Esophagus muscularis mucosa (tissue), 4 donors: ENCODE measurements at places on chromosomes 3 and 15. TPM values are rescaled to one million over a fixed set of nuclear protein-coding genes. Genes with fewer than 3 reads are reported as not detected.

The CCDC9B gene
- total RNA-seq, result 82.6 TPM

The CASR gene
- total RNA-seq, result not detected

The ITIH3 gene
- total RNA-seq, result 2.3 TPM

The PCOLCE2 gene
- total RNA-seq, result 48.2 TPM

The MAGI1 gene
- 17.1 TPM for total RNA-seq

The CD86 gene
- 3.9 TPM for total RNA-seq

The CCK gene
- total RNA-seq, result 4.6 TPM

The KCNMB2 gene
- total RNA-seq, result 0.40 TPM

The EPHA3 gene
- 25.8 TPM for total RNA-seq

The UBR1 gene
- total RNA-seq, result 23.7 TPM

The DUOXA2 gene
- total RNA-seq, result not detected

The MOBP gene
- total RNA-seq, result not detected

The FEZF2 gene
- not detected for total RNA-seq

DNA sequence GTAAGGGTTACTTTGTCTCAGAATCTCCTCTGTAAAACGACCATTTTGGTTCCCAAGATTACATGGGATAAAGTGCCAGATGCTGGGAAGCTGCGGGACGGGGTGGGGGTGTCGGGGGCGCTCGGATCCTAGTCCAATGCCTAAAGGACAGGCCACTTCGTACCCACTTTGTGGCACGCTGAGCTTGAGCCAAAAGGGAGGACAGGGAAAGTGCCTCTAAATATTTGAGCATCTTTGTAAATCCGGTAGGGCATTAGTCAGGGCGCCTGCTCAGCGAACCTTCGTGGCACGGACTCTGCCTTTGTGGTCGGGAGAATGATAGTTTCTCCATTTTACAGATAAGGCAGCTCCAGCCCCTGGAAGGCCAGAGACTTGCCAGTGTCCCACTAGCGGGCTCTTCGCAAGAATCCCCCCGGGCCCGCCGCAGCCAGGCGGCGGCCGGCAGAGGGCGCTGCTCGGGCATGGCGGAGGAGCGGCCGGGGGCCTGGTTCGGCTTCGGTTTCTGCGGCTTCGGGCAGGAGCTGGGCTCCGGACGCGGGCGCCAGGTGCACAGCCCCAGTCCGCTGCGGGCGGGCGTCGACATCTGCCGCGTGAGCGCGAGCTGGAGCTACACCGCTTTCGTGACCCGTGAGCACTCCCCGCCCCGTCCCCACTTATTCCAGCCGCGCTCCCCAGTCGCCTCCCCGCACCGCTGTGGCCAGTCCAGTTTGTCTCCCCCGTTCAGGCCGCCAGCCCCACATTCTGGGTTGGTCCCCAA, 1.8 kb downstream of the RCCD1 start:
- no peak for DNase-seq

- DNase-seq, result no peak
Observed at GRCh38 chr15:59953392-59953883, 50.7 kb upstream of the FOXB1 start.

- no peak for DNase-seq
Observed at GRCh38 chr3:184449161-184449515, 69.3 kb downstream of the CHRD start.

DNA sequence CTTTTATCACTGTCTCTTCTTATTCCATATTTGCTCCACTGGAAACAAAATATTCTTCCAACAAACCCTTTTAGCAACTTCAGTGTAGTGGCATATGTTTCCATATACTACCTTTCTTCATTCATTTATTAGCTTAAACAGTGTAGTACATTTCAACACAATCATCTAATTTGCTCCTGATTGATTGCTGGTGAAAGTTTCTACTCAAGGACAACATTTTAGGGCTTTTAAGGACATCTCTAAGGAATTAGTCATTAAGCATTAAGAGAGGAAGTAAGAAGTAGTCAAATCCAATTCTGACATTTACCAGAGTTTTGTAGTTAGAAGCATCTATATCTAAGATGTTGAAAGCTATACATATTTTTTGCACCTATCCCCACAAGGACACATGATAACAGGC, 55.8 kb downstream of the RSRC1 start:
- no peak for DNase-seq

- no peak for DNase-seq
Observed at GRCh38 chr15:70050441-70050840, 47.3 kb downstream of the TLE3 start.

DNA sequence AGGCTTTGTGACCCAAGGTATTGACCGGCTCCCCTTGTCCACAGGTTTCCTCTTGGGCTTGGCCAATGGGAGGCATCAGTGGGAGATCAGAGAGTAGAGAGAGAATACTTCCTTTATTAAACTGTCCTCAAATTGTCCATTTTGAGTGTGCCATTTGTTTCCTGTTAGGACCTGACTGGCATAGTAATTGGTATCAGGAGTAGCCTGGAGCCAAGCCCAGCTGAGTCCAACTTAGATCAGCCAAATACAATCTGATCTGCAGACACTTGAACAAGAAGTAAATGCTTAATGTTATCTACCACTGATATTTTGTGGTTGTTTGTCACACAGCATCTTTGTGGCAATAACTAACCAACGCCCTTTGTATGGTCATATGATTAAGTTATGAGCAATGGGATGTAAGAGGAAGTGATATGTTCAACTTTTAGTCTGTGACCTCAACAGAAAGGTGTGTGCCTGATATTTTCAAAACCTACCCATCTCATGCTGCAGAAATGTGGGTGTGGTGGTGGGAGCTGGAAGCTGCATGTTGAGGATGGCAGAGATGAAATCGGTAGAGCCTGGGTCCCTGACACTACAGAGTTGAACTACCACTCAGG, 13.3 kb downstream of the MYD88 start:
- DNase-seq, result no peak

- no peak for DNase-seq
Observed at GRCh38 chr3:112391648-112392047, 58.7 kb downstream of the CD200 start.

DNA sequence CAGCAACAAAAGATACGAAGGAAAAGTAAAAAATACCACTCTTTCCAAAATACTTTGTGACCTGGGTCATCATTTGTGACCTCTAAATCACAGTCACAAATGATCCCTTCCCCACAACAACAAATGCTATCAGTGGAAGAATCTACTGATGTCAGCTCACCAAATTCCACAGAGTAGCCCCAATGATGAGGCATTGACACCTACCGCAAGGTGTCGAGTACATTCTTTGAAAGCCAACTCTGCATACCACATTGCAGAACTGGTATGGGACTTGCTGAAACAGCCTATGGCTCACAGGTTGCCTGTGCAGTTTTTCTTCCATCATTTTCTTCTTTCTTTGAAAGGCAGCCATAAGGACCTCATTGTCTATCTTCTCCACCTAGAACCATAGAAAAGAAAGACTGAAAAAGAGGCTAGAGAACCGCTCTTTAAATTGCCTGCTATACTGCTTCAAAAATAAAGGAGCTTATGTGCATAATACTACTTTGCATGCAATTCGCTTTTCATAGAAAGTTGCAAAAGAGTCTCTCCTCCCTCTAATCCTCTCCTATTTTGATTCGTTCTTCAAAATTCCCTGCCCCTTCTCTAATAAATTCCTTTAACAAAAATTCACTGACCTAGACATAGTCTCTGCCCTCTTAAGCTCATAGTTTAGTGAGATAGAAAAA, 21.4 kb upstream of the KPNA1 start:
- no peak for DNase-seq

- no peak for DNase-seq
Observed at GRCh38 chr3:14001136-14001535, 121.3 kb upstream of the WNT7A start.

- DNase-seq, result no peak
Observed at GRCh38 chr3:137199678-137200077, 241.9 kb downstream of the IL20RB start.

- no peak for DNase-seq
Observed at GRCh38 chr3:28301688-28302087, 46.8 kb upstream of the ZCWPW2 start.

DNA sequence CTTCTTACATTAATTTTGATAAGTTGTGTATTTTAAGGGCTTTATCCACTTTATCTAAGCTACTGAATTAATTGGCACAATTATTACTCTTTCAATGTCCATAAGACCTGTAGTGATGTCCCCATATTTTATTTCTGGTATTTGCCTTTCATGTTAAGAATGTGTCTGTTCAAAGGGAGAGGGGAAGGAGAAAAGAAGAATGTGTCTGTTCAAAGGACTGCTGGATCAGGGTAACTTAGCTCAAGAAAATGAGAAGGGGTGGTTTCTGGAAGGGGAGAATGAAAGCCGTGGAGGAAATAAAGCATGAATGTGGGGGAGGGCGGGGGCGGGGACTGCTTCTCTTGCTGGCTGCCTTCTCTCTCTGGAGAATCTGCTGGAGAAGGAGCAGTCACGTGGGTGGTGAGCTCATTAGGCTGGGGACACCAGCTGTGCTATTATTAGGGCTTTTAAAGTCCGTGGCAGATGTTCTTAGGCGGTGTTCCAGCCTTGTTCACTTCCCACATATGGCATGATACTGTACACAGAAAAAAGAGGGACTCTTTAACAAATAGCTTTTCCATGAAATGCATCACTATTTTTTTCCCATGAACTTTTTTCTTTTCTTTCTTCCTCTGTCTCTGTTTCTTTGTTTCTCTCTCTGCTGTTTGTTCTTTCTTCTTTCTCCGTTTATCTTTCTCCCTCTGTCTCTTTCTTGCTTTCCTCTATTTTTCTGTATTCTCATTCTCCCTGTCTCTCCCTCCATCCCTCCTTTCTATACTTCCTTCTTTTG, 63.7 kb upstream of the ULK4 start:
- DNase-seq, result peak; percentile 98

DNA sequence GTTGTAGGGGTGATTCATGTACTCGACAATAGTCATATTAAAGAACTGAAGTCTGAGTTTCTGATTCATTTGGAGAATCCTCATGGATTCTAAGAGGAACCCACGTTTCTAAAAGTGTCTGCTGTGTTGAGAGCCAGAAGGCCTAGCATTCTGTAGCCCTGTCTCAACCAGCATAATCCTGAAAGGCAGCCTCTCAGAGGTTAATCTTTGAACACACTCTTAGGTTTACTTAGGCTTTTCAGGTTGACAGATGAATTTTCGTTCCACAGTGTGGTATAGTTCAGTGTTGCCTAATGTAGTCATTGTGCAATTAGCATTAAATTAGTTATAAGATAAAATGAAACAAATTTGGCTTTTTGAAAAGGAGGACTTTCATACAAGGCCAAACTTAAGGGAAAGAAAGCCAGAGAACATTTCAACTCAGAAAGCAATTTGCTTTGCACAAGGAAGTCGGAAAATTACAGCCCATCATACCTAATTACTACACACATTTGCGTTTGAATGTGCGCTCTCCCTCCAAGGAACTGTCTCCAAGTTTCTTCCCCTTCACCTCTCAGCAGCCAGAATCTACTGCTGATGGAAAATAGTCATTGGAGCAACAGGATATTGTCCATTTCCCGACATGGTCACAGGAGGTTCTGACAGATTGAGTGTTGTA, 42.0 kb downstream of the AGBL1 start:
- DNase-seq, result no peak

- DNase-seq, result no peak
Observed at GRCh38 chr3:149947231-149947630, 23.5 kb downstream of the PFN2 start.

- no peak for DNase-seq
Observed at GRCh38 chr15:41975669-41976068, 3.3 kb upstream of the EHD4 start.

- no peak for DNase-seq
Observed at GRCh38 chr3:86989611-86990010, 1.3 kb downstream of the VGLL3 start.

DNA sequence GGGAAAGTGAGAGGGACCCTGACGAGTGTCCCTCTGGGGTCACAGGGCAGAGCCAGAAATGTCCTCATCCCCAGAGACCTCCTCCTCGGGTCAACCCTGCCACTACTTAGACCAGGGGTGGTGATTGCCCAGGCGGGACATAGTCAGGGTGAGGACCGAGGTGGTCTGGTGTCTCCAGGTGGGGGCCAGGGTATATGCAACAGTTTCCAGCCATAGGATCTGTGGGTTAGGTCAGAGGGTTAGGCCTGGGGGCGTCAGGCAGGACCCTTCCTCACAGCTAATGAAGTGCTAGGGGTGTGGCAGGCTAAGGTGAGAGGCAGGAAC, 22.3 kb upstream of the FBLN2 start:
- no peak for DNase-seq

DNA sequence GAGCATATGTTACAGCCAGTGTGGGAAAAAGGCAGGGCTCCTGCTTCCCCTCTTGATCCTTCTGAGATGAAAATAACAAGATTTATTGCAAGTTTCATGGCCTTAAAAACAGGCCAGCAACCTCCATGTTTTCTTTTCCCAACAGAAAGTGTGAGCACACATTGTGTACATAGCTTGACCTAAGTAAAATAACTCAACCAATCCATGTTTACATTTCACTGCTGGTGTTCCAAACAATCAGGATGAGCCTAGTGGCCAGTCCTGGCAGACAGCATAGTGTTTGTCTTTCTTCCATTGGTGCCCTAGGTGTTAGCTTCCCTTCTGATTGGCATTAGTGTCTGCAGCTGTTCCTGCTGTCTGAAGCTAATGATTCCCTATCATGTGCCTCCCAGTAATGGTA, 847.7 kb downstream of the EPHA3 start:
- no peak for DNase-seq

GRCh38 chr15:40040293-40040635, 1.3 kb upstream of the SRP14 start:
- peak; percentile 72 for DNase-seq

DNA sequence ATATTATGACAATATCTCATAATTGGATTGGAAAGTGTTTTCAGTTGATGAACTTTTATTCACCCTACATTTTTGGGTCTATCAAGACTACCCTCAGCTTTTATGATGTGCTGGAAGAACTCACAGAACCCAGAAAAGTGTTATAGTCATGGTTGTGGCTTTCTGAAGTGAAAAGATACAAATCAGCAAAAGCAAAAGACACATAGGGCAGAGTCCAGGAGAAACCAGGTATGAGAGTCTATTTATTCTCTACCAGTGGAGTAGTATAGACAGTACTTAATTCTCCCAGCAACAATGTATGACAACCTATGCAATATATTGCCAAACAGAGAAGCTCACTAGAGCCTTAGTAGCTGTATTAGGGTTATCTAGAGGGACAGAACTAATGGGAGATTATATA, 280.4 kb upstream of the TTC14 start:
- no peak for DNase-seq

- DNase-seq, result no peak
Observed at GRCh38 chr3:15284121-15284889, 48.1 kb downstream of the SH3BP5 start.

GRCh38 chr15:52200831-52201365, 9.7 kb upstream of the GNB5 start:
- DNase-seq, result no peak
